ENCODE measurements at places on chromosomes 6 and 20.
A peak's percentile ranks its signal among the peaks of the same experiment; 100 is the strongest.

DNA sequence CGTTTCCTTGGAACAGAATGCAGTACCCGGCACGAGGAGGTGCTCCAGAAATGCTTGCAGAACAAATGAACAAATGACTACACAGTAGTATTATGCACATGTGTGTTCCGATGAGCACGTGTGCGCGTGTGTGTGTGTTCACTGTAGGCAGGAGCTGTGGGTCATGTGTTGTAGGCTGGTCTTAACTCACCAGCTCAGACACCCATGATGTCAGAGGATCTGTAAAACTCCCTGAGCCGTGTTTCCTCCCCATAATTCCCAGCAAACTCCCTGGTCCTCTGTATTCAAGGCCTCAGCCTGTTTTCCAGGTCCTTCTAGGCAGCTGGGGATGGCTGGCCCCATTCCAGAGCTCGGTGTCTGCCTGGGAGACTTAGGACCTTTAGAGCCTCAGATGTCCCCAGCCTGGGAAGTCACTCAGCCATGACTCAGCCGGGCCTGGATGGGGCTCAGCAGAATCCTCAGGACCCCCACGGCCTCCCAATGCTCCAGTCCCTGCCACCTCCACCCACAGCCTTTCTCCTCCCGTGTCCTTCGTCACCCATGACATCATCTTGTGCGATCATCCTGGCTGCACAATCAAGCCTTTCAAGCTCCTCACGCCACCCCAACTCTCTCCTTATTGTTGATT is 475.0 kb upstream of the SULF2 start:
- DNase-seq: peak; percentile 73

DNA sequence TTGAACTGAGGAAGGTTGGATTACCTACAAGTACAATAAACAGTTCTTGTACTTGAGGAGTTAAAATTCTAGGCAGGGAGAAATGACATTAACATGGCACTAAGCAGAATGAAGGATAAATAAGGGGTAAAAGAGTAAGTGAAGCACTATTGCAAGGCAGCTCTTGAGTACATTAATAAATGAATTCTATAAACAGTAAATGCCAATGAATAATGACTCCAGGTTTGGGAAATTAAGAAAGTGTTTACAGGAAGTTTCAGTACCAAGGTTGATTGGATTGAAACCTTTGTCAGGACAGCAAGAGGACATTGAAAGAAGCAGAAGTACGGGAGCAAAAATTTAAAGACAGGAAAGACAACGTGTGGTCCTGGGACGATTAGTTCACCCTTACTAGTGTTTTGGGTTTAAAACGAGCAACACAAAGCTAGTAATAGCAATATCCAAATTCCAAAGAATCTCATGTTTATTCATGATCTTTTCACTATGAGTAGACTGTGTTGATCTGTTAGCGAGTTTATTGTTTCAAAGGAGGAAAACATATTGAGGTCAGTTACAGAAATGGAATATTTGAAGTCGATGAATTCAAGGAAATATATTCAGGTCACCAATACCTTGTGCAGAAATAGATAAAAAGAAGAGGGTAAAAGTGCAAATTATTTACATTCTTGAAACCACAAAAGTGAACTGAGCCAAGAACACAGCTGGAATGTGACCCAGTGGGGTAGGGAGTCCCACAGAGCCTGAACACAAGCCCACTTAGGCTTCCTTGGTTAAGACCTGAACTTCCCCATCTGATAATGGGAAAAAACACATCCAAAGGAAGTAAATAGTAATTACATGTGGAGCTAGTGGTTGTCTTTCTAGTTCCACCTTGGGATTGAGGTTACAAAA is 80.8 kb downstream of the MKKS start:
- no peak for DNase-seq

DNA sequence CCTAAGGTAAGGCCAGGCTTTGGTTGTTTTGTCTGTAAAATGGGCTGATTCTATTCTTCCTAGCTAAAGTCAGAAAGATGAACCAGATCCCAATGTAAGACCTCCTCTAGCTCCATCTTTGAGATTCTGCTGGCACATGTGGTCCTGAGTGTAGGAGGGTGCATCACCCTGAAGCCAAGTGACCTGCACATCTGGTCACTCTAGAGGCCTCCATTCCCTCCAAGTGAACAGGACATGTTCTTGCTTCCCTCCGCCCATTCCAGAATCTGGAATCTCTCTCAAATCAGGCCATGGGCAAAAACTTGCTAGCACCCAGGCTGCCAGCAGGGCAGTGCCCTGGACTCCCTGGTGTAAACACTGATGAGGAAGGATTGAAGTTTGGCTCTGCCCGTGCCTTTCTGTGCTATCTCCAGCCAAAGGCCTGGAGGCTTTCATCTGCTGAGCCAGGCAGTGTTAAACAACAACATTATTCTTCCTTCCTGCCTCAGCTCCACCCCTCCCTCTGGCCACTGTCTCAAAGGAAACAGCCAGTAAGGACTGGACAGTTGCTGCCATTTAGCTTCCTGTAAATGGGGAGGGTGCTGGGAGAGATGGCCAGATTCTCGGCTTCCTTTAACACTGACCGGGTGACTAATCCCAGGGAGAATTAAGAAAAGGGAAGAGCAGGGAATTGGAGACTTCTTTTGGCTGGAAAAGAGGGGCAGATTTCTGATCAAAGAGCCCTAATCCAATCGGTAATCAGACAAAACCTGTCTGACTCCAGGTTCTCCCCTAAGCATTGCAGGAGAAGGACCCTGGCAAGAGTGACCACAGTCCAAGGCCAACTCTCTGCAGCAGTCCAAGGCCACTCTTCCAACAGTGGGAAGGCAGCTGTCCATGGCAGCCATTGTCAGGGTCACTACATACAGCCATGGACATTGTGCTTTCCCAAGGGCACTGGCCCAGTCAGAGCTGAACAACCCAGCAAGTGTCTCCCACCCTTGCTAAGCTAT is 19.5 kb upstream of the ADGRF1 start:
- peak; percentile 54 for DNase-seq

- DNase-seq: no peak
These were observed 475.6 kb upstream of the CHD6 start for GRCh38 chr20:42093542-42094440.

DNA sequence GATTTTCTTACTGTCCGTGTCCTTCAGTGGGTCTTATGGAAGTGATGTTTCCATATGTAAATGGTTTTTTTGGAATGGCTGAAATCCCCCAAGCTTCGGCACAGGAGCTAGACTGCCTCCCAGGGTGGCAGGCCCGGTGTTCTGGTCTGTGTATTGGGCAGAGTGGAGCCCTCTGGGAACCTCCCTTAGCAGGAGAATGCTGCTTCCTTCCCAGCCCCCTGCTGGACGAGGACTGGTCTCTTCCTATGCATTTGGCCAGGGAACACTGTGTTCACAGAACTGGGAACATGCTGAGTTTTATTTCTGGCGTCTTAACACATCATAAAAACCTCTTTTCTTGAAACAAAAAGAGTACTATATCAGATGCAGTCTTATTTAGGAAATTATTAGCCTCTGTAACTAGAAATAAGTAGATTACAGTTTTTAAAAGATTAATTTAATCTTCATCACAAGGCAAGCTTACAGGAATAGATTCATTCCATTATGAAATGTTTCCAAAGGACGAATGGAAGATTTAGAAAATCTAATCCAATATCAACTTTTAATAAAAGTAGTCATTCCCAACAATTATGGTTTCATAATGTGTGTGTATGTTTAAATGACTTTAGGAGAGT is 56.6 kb downstream of the SYTL3 start:
- peak; percentile 69 for DNase-seq

DNA sequence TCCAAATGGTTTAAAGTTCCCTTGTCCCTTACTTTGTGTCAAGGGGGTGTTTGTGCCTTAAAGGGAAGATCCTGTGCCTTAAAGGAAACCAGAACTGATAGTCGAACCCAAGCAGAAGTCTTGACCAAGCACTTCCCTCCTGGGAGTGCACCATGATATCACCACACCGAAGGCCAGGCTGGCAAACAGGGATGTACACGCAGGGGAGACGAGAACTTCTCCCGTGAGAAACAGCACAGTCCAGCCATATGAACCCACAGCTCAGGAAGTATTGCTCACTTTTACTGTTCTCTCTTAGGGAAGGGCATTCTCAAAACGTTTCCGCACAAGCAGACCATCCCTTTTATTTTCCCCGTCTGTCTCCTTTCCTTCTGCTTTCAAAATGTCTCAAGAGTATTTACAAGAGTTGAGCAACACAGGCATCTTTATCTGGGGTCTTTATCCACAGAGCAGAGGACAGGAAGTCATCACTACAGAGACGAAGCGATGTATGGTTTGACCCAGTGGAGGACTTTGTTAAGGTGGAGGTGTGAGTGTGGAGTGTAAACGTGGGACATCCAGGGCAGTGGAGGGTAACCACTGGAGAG is 12.8 kb upstream of the SERPINB1 start:
- no peak for DNase-seq

DNA sequence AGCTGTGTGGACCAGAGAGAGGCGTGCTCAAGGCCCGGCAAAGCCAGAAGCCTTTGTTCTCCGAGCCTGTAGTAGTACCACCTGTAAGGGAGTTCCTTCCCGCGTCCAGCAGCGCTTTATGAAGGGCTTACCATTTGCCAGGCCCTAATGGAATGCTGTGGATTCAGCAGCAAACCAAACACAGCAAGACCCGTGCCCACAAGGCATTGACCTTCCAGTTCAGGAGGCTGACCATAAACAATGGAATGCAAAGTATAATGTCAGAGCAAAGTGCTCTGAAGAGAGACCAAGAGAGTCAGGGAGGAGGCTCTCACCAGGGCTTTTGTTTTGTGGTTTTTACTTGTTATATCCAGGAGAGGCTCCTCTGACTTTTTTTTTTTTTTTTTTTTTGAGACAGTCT is 209.8 kb downstream of the ZMYND8 start:
- DNase-seq: no peak

DNA sequence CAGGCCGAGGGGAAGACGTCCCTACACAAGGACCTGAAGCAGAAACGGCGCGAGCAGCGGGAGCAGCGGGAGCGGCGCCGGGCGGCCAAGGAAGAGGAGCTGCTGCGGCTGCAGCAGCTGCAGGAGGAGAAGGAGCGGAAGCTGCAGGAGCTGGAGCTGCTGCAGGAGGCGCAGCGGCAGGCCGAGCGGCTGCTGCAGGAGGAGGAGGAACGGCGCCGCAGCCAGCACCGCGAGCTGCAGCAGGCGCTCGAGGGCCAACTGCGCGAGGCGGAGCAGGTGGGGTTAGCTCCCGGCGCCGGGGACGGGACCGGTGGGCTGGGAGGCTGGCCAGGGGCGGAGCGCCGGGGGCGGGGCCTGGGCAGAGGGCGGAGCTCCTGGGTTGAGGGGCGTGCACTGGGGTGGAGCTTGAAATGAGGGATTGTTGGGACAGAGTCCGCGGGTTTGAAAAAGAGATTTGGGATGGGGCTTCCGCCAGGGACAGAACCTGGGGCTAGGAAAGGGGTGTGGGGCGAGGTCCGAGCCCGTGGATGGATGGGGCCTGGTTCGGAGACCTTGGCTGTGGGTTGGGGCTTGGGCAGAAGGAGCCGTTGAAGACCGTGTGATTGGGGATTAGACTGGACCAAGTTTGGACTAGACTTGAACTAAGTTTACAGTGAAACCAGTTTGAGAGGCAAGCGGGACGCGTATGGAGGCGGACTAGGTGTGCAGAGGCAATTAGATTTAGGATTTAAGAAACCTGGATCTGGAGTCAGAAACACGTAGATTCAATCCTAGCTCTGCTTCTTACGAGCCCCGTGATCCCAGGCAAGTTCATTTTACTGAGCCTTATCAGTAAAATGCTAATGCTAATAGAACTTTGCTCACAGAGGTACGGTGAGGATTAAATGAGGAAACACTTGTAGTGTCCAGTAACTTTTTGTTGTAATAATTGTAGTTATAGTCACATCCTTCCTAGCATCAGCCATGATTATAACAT is 20.9 kb downstream of the DEF6 start:
- peak; percentile 97 for DNase-seq

DNA sequence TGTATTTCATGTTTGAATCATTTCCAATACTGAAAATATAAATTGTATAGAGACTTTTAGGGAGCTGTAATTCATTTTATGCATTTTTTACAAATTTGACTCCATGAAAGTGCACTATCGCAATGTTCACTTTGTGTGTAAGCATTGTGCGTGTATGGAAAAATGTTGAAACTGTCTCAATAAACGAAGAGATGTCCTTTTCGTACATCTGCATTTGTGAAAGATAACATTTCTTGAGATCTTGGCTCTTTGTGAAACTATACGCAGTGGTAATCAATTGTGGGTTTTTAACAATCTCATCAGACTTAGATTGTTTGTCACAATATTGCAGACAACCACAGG is 18.6 kb upstream of the ZBP1 start:
- no peak for DNase-seq

- DNase-seq: no peak
These were observed 63.2 kb downstream of the PYGB start for GRCh38 chr20:25310921-25311728.

- no peak for DNase-seq
These were observed 216.8 kb upstream of the SGK1 start for GRCh38 chr6:134534708-134535149.

GRCh38 chr6:97697456-97697855 is 414.4 kb upstream of the MMS22L start:
- no peak for DNase-seq

GRCh38 chr6:33914645-33915044 is 110.8 kb upstream of the MLN start:
- no peak for DNase-seq

- no peak for DNase-seq
These were observed 8.5 kb upstream of the KIAA1755 start for GRCh38 chr20:38269040-38269439.

GRCh38 chr6:52603000-52603795 is 26.3 kb upstream of the TRAM2 start:
- no peak for DNase-seq

GRCh38 chr6:47509937-47510336 is 32.3 kb downstream of the CD2AP start:
- no peak for DNase-seq

Measured in WERI-Rb-1 (cell line).